Kasumi-1 (cell line): ENCODE measurements at places on chromosomes 2 and 18.

- DNase-seq = no peak
Measured at GRCh38 chr2:233816771-233817170, 37.6 kb downstream of the HJURP start.

- no peak for DNase-seq
Measured at GRCh38 chr2:236627841-236628240, 58.2 kb downstream of the ACKR3 start.

GRCh38 chr2:78992451-78992806, 33.1 kb upstream of the REG3G start:
- no peak for DNase-seq

DNA sequence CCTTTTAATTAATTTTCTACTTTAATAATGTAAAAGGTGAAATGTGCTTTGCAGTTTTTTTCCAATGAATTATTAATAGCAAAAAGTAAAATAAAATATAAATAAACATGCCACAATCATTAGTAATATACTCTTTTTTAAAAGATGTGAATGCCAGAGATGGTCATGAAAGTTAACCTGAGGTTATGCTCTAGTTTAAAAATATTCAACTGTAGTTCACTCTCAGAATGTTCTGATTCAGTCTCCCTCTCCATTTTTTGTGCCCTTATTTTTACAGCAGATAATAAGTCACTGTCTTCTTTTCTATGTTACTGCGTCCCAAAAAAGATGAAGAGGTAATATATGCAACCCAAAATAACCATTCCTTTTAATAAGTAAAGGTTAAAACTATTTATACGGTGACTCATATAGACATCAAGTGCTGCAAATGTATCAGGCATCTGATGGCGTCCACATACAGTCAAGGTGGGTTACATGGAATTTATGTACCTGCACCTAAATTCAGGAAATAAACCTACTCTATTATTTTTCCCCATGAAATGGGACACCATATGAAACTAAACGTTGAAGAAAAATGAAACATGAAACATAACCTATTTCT, 153.6 kb upstream of the ZNF804A start:
- DNase-seq = no peak

DNA sequence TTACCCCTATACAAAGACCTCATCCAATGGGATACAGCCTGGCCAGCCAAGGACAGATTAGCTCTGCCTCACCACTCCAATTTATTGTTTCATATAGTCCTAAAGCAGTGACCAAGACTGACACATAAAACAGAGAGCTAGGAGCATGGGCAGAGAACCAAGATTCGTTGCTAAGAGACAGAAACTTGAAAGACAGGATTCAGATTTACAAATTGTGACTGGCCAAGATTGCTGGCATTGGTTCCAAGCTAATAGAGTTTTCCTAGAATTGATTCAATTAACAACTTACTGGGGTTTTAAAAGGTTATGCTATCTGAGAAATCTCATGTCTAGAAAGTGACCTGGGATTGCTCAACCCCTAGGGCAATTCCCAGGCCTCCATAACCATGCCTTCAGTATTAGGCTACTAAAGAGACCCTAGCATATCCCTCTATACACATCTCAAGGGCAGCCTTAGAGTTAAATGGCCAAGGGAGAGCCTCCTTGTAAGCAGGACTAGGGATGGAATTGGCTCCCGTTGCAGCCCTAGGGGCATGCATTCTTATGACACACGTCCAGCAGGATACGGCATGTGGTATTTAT, 75.6 kb downstream of the ICOS start:
- no peak for DNase-seq

GRCh38 chr2:184923751-184924150, 325.4 kb downstream of the ZNF804A start:
- DNase-seq = no peak

- DNase-seq = no peak
Measured at GRCh38 chr2:31287654-31288053, 53.7 kb downstream of the EHD3 start.

DNA sequence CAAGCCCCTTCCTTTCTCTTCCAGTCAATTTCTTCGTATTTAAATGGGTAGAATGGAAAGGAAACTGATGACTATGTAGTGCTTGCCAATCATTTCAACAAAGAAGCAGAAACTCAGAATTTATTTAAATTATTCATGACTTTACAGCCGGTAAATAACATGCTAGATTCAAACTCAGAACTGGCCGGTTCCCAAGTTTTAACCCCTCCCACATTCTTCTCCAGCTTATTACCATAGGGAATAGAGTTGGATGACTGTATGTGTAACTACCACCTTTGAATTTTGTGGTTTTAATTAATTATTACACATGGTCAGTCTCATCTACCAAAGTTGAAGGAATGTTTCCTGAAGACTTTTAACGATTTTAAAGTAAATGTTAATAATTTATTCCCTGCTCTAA, 819.3 kb upstream of the LRATD1 start:
- no peak for DNase-seq

DNA sequence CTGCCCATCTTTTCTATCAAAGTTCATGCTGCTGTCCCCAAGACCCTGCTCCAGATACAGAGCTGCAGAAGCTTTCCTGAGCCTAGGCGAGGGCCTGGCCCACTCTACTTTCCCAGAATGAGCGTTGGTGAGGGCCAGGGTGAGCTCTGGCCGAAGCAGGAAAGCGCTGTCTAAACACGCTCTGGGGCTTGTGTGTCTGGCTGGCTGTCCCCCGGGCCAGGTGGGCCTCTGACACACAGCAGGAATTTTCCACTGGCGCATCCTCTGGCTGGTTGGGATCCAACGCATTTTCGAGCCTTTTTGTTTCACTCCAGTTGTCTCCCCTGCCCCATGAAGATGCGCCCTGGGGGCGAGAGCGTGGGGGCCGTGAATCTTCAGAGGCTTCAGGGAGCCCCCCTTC, 17.8 kb upstream of the KCNK3 start:
- DNase-seq = no peak
